Mesenteric fat pad (tissue), 1 donor: ENCODE measurements at places on chromosomes 3 and 15.

- no peak for DNase-seq
Observed at GRCh38 chr3:88469216-88469615, 319.5 kb downstream of the C3orf38 start.

DNA sequence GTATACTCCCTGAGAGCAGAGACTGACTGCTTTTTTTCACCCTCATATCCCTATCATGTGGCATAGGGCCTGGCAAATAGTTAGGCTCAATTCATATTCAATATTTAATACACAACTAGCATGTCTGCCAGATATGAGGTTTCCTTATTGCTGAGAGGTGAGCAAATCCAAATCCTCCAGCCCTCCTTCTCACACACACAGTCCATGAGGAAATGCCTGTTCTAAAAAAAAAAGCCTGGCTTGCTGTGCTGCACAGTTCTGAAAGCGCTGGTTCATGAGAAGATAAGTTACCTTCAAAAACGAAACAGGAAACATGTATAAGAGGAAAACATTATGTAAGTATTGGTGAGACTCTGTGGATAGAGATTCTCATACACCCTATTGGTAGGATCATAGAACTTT, 15.5 kb upstream of the ACAP2 start:
- no peak for DNase-seq

GRCh38 chr3:49017971-49018706, at the start of gene DALRD3:
Gene DALRD3, minus strand, starts transcription at chr3:49018580. Its CDS starts 16 bp downstream, at chr3:49018564.
- DNase-seq, result no peak

- DNase-seq, result no peak
Observed at GRCh38 chr3:127732303-127732702, 59.6 kb downstream of the ABTB1 start.

DNA sequence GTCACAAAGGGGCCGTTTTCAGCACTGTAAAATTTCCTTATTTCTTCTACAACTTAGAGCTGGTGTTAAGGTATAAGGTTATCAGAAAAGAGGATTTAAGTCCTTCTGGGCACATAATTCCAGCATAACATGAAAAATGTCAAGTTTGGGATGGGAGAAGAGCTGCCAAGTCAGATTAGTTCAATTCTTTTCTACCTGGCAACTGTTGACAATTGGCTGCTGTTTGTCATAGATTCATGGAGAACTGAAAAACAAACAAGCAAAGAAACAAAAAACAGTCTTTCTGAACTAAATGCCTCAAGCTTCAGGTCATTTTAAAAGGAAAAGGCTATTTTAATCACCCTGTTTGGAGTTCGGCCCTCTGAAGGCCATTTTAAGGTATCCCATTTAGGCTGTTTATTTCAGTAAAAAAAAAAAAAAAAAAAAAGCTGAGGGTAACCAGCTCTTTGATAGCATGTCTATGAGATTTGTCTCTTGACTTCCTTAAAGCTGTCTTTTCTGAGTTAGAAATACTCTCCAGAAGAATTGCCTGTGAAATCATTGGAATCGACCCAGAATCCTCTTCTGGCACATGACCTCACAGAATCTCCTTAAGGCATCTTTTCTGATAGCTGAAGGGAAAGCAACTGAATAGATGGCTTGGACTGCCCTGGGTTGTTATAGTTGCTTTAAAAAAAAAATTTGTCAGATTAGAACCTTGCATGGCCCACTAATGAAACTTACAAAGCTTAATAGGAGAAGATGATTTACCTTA, 173.3 kb downstream of the SEMA6D start:
- no peak for DNase-seq
